Activated CD4-positive, alpha-beta T cell treated with anti-CD3 and anti-CD28 coated beads for 1 hour (primary cell): ENCODE measurements at places on chromosomes 1 and 21.

DNA sequence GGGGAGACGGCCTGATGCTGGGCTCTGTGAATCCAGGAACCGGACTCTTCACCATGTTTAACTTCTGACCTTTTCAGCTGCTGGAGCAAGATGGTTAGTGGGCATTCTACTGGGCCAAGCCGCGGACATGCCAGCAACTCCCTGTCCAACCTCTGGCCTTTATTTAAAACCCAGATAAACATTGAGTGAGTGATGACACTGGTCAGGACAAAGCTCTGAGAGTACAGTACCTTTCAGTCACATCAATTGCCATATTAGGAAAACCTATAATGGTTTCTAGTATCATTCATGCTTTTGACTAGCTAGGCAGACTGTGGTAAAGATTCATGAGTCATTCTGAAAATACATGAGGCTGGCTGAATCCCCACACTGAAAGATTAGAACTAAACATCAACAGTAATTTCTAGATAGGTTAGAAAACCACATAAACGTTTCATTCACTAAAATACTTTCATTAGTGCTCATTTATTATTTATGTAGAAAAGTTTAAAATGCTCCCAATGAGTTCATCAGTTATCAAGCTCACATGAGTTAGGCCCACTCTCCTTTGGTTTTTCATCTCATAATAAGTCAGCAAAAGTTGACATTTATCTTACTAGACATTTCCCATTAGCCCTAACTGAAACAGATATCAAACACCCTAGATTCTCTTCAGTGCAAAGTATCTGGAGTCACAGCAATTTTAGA, 7.1 kb upstream of the ACTA1 start:
- DNase-seq = no peak

- no peak for DNase-seq
These were observed 88.8 kb upstream of the GPR52 start for GRCh38 chr1:174358786-174359453.

DNA sequence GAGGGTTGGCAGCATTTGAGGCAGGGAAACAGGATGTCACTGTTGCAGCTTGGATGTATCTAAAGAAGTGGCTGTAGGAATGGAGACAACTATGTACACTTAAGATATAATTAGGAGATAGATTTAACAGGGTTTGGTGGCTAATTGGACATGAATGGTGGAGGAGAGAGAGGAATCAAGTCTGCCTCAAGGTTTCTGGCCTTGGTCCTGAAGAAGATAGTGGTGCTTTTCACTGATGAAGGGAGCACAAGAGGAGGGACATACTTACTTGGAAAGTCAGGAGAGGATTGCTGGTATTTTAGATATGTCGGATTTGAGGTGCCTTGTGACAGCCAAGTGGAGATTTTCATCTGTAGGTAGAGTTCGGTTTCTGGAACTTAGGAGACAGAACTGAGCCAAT, 123.9 kb downstream of the ST6GALNAC3 start:
- DNase-seq = no peak

- DNase-seq = no peak
These were observed 10.4 kb upstream of the KLF17 start for GRCh38 chr1:44108241-44108640.

- no peak for DNase-seq
These were observed 316.8 kb downstream of the NFIA start for GRCh38 chr1:61399199-61399598.

GRCh38 chr1:11350265-11350664, 77.3 kb downstream of the UBIAD1 start:
- DNase-seq = no peak

DNA sequence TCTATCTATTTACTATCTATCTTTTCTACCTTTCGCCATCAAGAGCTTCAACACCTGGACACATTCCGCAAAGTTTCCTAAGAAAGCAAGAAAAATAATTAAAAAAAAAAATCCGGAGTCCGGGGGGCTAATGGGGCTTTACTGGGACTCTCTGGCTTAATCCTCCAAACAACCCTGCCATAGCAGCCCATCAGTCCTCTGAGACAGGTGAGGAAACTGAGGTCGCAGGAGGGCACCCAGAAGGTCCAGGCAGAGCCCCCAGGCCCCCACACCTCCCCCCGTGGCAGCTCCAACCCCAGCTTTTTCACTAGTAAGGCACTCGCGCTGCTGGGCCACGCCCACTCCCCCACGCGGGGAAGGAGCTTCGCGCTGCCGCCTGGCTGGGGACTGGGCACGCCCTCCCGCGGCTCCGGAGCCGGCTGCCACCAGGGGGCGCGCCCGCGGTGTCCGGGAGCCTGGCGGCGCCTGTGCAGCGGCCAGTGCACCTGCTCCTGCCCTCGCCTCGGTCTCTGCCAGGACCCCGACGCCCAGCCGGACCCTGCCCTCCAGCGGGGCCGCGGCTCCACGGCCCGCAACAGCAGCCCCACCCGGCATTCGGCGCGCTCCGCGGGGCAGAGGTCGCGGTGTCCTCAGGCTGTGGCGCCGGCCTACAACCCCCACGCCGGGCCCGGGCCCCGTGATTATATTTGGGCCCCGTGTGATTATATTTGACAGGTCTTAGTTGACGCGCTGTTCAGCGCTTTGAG, 54.1 kb upstream of the SAMD11 start:
- DNase-seq = peak; percentile 78

DNA sequence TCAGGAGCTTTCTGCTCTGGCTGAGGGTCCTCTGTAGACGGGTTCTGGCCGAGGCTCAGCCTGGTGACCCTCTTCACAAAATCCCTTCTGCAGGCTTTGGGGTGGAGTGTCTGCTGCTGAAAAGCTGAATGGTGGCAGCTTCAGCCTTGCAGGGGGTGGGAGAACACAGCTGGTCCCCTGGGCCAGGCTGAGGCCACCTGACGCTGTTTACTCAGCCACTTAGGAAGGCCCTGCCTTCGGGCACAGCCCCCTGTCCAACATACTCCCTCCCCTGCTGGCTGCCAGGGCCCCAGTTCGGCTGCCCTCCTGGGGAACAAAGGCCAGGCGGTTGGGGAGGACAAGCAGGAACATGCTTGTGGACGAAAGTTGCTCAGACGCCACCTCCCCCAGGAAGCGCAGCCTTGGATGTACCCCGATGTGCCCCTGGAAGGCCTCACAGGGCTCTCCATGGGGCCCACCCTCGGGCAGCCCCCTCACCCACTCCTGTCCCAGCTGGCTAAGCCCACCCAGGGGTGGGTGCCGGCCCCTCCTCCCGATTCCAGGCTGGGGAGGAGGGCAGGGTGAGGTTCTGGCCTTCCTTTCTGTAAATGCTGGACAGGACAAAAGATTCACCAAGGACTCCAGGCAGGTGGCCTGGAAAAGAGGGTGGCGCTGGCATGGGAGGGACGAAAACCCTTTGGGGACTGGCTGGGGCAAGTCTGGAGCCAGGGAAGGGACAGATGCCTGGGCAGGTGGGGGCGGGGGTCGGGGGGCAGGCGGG, at the start of gene ANKRD65:
Gene ANKRD65 (minus strand): TSS at position 130 of the 760 bp plus-strand sequence. CDS start 271 bp downstream, outside the sequence.
- DNase-seq = no peak

DNA sequence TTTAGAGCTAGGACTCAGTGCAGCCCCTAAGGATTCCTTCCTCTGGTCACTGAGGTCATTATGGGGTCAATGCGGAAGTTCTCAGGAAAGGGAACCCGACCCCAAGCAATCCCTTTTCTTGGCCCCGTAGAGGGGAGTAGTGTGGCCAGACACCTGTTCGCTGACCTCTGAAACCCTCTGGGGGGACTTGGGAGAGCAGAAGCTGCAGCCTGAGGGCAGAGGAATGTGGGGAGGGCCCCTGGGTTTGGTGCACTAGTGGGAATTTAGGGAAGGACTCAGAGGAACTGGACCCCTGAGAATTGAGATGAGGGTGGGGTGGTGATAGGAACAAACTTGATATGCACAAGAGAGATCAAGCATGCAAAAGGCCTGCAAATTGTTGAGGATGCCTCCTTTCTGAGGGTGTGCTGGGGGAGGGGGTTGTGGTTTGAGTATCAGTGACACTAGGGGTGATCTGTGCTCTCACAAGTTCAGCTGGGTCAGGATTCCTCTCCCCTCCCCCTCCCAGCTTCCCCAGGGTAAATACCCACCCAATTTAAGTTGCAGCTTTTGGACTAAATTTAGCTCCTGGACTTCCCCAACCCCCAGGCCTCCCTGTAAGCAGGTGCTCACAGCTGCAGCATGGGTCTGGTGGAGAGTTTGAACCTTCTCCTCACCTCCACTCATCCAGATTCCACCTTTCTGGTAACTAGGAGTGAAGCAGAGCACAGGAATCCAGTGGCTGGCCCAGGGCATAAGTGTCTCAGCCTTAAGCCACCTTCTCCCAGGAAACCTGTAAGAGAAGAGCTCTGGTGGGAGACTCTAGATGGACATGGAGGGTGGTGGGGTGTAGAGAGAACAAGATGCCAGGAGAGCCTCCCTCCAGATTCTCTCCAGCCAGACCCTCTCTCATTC, 13.5 kb downstream of the ADAMTSL4 start:
- DNase-seq = peak; percentile 53

- no peak for DNase-seq
These were observed 8.1 kb upstream of the PLEKHM2 start for GRCh38 chr1:15676010-15676409.

DNA sequence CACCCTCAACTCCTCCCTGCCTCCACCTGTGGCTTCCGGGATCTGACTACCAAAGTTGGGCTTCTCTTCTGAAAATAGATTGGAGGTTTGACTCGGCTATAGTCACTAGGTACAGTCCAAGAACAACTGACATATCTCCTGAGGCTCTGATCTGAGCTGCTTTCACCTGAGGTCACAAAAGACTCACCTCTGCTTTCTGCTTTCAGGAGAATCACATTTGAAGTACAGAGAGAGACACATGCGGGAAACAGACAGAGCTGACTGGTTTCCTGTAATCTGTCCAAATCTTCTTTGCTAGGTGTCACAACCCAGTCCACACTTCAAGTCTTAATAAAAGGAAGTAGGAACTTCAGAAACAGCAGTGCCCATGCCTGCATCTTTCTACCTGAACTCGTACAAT, 245.4 kb upstream of the CHRM3 start:
- no peak for DNase-seq

DNA sequence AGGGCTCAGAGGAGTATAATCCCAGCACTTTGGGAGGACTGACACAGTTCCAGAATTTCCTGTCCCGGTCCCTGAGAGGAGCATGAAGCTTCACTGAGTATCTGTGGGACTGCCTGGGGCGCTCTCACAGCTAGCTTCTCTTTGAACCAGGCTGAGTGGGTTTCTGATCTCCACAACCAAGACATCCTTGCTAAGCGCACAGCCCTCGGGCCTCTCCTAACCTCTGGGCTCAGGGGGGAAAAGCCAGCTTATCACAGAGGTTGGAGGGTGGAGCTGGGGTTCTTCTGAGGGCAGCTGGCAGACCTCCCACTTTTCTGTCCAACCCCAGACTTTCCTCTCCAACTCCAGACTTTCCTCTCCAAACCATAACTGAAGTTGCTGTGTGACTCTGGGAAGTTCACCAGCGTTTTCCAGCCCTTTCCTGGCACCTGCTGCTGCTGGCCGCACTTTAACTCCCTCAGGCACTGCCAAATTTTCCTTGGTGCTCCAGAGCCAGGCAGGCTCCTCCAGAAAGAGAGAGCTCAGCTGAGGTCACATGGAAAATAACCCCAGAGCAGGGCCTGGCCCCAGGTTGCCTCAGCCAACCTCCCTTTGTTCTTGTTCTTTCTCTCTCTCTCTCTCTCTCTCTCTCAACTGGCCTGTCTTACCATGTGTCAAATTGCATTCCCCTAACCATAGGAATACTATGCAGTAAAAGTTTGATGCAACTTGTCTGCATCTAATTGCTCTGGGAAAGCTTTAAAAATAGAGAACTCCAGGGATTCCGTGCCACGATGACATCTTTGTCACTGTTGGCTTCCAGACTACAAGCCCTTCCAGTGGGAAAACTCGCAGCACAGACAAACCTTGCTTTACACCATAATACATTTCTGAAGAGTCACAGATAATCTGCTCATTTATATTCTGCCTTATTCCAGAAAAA, 49.5 kb downstream of the OLFML2B start:
- no peak for DNase-seq
